ENCODE measurements at places on chromosomes 1 and 21.

GRCh38 chr1:224640018-224640417, 23.9 kb downstream of the CNIH3 start:
- DNase-seq: no peak

DNA sequence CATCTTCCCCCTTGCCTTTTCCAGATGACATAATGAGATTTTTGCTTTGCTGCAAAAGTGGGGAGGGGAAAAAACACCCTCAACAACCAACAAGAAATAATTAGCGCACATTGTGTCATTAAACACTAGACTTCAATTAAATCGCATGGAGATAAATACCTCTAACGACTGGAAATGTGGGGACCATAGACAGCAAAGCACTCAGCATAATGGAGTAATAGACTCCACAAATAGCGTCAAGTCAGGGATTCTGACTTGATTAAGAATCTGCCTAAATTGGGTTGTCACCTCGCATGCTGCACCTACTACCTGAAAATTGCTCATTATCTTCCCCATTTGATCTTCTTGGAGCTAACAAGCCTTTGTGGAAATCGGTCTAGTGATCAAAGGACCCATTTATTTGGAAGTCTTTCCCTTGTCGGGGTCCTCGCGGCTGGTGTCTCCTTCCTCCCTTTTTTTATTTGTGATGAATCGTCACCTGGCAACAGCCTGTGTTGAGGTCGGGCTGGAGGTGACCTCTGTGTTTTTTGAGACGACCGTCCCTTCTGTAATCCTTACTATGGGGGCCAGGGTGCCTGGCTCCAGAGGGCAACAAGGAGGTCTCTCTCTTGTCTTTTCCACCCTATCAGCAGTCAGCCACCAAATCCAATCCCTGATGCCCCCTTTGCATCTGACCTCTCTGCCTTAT, 75.3 kb upstream of the IGSF21 start:
- DNase-seq: no peak

DNA sequence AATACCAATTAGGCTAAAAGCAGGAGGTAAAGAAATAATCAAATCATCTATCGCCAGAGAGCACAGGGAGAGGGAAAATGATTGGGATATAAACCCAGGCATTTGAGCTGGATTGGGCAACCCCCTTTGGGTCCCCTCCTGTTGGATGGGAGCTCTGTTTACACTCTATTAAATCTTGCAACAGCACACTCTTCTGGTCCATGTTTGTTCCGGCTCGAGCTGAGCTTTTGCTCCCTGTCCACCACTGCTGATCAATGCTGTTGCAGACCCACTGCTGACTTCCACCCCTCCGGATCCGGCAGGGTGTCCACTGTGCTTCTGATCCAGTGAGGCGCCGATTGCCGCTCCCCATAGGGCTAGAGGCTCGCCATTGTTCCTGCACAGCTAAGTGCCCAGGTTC, 493.8 kb downstream of the MATN1 start:
- DNase-seq: no peak

GRCh38 chr1:40057310-40058030, 16.9 kb downstream of the CAP1 start:
- no peak for DNase-seq

DNA sequence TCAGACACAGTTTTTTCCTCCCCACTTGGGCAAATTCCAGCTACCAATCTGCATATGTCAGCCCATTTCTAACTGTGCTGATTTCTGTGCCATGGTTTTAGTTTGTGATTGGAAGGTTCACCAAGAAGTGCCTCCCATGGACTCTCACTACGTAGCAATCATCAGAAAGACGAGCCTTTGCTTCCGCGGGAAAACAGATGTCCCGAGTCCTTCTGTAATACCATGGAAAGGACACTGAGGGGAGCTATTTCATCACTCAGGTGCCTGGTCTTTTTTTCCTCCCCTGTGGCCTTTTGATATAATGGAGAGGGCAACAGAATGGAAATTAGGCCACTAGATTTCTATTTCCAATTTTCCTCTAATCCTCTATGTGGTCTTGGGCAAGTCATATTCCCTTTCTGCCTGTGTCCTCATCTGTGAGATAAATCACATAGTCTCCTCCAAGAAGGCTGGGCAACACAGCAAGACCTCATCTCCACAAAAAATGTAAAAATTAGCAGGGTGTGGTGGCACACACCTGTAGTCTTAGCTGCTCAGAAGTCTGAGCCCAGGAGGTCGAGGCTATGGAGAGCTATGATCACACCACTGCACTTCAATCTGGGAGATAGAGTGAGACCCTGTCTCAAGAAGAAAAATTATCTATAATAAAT, 24.8 kb downstream of the LEMD1 start:
- no peak for DNase-seq

- no peak for DNase-seq
Observed at GRCh38 chr21:46217511-46218196, 10.9 kb downstream of the LSS start.

DNA sequence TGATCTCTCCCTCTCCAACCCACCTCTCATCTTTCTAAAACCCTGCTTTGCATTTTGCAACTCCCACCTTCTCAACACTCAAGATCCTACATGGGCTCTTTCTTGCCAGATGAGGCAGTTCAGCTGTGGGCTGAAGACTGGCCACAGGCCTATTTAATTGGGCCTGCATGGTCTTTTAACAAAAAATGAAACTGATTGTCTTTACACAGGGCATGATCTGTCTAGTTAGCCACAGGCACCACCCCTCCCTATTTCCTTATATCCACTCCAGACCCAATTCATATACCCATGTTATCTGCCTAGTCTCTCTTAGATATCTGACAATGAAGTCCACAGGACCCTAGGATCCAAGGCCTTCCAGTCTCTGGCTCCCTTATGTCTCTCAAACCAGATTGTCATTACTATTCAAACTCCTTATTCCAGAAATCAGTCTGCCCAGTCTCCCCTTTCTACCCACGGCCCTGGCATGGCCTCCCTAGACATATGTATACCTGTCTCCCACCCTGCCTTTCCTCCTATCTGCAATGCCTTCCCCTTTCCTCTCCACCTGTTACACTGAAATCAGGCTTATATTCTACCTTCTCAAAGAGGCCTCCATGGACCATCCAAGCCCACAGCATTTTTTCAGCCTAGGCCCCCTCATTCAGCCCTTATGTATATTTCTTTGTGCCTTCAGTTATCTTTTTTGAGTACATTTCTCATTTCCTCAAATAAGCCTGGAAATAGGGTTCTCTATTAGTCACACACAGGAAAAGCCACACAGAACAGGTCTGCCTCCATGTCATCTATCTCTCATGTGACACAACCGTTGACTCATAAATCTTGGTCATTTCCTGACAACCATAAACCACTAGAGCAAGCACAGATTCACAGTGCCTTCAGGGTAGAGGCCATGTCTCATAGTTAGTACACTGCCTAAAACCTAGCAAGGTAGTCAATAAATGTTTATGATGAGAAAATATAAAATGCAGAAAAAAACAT, 39.0 kb downstream of the LPAR3 start:
- no peak for DNase-seq

DNA sequence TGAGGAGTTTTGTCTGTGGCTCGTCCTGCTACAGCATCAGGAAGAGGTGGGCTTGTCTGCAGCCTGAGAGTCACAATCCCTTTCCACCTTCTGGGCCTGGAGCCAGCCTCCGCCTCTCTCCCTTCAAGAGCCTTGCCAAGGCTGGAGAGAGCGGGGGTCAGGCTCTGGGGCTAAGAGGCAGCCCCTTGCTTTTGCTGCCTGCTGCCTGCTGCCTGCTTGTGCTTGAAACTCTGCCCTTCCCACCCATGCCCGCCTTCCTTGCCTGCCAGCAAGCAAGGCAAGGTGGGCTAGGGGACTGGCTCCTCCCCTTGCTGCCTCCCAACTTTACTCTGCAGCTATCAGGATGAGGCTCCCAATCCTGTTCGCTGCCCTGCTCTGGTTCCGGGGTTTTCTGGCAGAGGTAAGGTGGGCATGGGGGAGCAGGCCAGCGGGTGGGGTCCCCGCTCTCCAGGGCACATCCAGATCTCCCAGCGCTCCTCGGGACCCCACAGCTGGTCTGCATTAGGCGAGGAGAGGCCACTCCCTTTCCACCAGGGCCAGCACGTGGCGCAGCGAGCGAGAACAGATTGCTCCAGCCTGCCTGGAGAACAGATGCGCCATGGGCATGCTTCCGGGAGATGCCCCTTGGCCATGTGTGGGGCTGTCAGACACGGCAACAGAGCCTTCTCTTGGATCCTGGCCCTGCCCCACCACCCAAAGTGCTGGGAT, 7.5 kb upstream of the PTPN7 start:
- no peak for DNase-seq

GRCh38 chr1:93056214-93056613, 22.9 kb upstream of the MTF2 start:
- no peak for DNase-seq

DNA sequence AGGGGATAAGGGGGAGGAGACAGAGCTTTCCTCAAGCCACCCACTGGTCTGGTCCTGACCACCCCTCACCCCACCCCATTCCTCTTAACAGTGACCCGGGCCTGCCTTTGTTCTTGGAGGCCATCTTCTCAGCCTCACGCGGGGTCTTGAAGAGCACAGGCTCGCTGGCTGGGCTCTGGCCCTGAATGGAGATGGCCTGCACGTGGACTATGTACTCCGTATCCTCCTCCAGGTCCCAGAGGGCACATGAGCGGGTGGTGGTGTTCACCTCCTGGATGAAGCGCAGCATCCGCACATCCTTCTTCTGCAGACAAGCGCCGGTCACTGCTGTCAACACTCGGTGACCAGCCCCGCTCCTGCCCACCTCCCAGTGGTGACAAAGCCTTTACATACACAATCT, 2.6 kb downstream of the FNDC5 start:
- no peak for DNase-seq

- no peak for DNase-seq
Observed at GRCh38 chr1:175742790-175743459, 470 bp downstream of the TNR start.

DNA sequence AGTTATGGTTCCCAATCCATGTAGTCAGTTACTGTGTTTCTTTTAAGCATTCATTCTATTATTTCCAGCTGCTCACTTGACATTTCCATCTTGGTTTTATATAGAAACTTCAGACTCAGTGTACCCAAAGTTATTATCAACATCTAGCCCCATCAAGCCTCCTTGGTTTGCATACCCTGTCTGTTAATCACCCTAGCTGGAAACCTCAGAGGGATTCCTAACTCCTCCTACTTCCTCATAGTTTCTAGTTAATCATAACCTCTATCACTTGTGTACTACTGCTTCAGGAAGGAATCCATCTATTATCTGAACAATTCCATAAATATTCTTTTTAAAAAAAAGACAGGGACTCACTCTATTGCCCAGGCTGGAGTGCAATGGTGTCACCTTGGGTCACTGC, 293.3 kb downstream of the SDCCAG8 start:
- DNase-seq: no peak

DNA sequence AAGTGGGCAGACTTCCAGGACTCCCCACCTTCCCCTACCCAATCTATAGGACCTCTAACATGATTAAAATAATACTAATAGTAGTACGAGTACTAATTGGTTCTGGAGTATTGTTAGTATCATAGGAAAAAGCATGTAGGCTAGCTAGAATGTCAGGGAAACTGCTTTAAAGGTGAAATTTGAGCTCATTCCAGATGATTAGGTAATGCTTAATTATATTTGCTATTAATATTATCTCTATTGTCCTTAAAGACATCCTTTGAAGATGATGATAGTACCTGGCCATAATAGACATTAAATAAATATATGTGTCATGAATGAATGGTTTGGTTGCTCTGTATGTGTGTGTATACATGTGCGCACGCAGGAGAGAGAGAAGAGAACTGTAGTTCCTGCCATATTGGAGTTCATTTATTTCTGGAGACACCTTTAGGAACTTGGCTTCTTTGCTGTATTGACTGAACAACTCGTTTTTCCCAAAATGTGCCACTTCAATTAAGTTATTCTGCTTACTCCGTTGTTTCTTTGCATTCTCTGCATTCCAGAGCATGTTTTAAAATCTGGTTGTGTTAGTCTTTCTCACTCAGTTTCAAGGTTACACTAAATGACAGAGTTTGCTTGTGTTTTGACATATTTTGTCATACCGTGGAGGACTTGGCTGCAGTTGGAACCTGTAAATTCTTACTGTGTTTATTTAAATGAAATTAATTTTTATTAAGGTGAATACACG, 117.1 kb downstream of the OSBPL9 start:
- DNase-seq: no peak

- DNase-seq: no peak
Observed at GRCh38 chr1:150562446-150563339, 13.5 kb downstream of the ADAMTSL4 start.

GRCh38 chr21:38957575-38958322, 152.0 kb downstream of the ETS2 start:
- no peak for DNase-seq

DNA sequence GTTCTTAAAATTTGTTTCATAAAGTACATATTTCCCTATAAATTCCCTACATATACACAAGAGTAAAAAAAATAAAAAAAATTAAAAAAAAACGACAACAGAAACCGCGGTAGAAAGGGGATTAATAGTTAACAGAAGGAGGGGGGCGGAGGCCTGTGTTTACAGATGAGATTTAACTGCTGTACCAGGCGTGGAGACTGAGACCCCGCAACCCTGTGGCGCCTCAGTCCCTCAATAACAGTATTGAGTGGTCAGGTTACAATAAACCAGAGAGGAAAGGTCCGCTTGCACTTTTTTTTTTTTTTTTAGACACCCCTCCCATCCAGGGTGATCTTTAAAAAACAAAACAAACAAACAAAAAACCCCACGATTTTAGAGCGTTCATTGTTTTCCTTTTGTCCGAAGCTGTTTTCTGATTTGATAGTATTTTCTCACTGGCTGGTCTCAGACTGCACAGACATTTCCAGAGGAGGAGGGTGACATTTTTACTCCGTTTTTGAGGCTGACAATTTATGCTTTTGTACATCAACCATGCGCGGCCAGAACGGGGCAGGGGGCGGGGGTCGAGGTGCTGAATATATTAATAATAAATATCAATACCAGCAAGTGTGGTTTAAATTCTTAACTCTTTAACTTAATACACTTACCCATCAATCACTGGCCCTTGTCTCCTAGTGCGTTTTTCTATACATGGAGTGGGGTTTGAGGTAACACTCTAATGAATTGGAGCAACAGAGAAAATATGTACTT, 1223.9 kb downstream of the BRINP3 start:
- DNase-seq: no peak

DNA sequence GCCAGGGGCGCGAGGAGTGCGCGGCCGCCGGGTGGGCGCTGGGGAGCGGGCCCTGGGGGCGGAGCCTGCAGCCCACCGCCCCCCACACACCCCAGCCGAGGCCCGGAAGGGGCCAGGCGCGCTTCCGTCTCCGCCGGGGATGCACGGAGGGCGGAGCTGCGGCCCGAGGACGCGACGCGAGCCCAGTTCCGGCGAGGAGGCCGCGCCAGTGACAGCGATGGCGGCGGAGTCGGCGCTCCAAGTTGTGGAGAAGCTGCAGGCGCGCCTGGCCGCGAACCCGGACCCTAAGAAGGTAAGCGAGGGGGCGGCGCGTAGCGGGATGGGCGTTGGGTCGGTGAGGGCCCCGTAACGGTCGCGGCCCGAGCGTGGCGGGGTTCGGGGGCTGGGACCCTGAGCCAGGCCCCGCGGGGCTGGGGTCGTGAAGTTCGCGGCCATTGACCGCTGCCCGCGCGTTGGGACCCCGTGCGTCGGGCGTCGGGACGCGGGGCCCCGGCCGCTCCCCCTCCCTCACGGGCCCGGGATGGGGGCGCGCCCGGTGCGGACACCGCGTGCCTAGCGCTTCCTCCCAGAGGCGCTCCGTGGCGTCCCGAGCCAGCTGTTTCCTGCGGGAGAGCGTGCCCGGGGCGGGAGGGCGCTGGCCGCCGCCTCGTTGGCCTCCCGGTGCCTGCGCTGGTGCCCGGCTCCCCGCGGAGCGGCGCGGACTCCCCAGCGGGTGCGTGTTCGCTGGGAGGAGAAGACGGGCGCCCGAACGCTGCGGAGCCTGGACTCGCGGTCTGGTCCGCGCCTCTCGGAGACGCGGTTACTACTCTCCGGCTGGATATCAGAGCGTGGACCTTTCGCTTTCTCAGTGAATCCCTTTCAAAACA, at the start of gene ELOA:
ELOA (plus strand) TSS at position 185 of the 866 bp plus-strand sequence; CDS start at position 218, 33 bp downstream.
- DNase-seq: peak; percentile 36

Data from stimulated activated CD4-positive, alpha-beta T cell treated with anti-CD3 and anti-CD28 coated beads, Interleukin-1b, Interleukin-23, amount 100 ng/mL, for 1 hour (primary cell).